GM12878 (cell line): ENCODE measurements at places on chromosomes 6 and 20.

- no peak for DNase-seq
Measured at GRCh38 chr20:63554361-63555278, 661 bp downstream of the FNDC11 start.

- no peak for DNase-seq
Measured at GRCh38 chr6:17086469-17086868, 15.4 kb upstream of the STMND1 start.

- no peak for DNase-seq
Measured at GRCh38 chr6:31958412-31958740, 395 bp downstream of the NELFE start.

DNA sequence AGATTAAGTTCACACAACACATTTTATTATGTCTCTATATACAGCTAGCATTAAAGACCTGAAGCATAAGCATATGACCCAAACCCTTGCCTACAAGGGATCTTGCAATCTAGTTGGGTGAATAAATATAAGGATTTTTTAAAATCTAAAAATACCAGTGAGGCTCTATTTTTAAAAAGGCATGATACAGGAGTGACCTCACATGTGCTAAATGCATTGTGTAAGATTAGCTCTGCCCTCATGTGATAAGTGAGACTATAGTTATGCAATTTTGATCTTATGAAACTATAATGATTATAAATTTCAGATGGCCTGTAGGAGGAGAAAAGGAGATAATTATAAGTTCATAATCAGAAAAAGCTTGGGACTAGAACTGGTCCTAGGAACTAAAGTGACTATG is 451.0 kb upstream of the MAN1A1 start:
- no peak for DNase-seq
